ENCODE measurements at places on chromosomes 4 and X.

DNA sequence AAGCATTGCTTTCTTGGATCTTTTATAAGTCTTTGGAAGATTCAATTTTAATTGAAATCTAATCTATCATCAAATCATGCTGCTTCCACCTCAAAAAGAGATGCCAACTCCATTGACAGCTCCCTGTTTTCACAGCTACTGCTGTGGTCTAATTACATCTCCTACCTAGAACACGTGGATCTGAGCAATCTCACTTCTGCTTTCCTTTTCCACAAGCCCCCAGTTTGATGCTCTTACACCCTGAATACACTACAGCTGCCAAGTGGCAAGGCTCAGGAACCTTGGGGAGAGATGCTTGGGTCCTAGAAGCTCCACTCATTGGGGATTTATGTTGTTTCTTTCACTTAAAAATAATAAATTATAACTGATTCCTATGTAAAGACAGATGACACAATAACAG, 172.0 kb downstream of the CFAP299 start:
- DNase-seq = no peak

GRCh38 chr4:127975121-127975770, 10.0 kb downstream of the ABHD18 start:
- DNase-seq = peak; percentile 2

DNA sequence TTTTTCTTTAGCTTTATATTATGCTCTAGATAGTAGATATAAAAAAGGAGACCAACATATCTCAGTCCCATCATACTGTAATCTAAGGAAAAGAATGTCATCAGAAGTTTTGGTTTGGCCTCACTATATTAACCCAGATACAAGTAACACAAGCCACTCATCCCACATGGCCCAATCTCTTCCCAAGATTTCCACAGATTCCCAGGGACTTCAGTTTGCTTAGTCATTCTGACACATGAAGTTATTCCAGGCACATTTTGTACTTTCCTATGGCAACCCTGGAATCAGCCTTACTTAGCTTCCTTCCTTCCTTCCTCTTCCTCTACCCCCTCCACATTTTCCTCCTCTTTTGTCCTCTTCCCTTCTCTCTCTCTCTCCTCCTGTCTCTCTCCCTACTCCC, 21.7 kb upstream of the DCLK2 start:
- DNase-seq = peak; percentile 28

DNA sequence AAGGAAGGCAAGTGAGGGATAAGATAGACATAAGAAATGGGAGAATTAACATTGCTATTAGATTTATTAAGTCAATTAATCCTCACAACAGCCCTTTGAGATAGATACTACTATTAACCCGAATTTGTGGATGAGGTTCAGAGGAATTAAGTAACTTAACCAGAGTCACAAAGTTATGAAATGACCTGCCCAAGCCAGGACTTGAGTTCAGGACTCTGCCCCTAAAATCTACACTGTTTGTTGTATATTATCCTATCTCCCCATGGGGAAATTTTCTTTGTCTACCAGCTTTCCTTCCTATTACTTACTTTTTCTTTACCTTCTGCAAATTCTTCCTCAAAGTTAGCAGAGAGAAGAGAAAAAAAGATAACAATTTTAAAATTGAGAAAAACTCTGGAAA, 33.4 kb upstream of the UBQLN2 start:
- no peak for DNase-seq

- DNase-seq = no peak
Observed at GRCh38 chrX:71627588-71628404, 9.5 kb upstream of the CXCR3 start.

DNA sequence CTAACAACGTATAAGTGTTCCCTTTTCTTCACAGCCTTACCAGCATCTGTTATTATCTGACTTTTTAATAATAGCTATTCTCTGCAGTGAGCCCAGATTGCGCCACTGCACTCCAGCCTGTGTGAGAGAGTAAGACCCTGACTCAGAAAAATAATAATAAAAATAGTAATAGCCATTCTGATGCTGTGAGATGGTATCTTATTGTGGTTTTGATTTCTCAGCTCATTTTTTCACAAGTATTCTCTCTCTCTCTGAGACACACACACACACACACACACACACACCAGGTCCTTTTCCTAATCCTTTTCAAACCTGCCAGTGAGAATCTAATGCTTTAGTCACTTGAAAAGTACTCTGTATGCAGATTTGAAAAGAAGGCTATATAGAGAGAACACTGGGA, 89.8 kb downstream of the CHIC2 start:
- peak; percentile 16 for DNase-seq

DNA sequence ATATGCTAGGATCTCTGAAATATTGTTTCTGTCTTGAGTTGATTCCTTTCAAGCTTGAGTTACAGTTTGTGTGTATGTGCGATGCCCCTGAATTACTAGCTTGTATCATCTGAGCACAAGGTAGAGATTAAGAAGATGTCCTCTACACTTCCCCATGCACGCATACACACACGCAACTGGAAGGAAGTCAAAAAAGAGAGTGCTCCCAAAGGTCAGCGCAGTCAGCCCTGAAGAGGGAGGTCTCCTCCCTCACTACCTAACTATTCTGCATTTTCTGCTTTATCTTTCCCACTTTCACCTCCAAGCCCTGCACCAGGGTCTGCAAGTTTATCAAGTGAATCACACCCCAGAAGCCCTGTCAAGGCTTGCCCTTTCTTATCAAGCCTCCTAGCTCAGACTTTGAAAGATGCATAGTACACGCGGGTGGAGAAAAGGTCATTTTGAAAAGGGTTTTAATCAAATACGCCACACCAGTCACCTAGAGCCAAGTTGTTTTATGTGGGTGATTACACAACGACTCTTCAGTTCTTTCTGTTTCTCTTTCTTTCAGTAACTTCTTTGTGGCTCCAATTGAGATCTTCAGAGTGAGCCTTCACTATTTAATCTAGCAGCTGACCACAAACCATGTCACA, 127.7 kb downstream of the ASB9 start:
- DNase-seq = no peak

- no peak for DNase-seq
Observed at GRCh38 chr4:37524267-37524666, 161.9 kb downstream of the RELL1 start.

- DNase-seq = no peak
Observed at GRCh38 chr4:35771571-35771970, 472.7 kb downstream of the ARAP2 start.

DNA sequence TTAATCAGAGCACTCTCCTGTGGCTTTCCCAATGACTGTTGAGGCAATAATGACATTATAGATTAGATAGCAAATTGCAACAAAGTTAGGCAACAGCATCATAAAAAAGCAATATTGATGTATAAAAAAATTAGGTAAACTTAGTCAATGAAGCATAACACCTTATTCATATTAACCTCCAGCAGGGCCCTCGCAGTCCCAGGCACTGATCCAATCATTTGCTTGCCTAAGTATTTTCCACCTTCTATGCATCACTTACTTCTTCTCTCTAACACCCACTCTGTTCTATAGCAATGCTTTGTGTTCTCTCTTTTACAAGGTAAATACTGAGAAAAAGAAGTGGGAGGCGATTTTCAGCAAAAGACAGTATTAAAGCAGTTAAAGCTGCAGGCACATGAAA, 833.5 kb upstream of the ADGRL3 start:
- no peak for DNase-seq

DNA sequence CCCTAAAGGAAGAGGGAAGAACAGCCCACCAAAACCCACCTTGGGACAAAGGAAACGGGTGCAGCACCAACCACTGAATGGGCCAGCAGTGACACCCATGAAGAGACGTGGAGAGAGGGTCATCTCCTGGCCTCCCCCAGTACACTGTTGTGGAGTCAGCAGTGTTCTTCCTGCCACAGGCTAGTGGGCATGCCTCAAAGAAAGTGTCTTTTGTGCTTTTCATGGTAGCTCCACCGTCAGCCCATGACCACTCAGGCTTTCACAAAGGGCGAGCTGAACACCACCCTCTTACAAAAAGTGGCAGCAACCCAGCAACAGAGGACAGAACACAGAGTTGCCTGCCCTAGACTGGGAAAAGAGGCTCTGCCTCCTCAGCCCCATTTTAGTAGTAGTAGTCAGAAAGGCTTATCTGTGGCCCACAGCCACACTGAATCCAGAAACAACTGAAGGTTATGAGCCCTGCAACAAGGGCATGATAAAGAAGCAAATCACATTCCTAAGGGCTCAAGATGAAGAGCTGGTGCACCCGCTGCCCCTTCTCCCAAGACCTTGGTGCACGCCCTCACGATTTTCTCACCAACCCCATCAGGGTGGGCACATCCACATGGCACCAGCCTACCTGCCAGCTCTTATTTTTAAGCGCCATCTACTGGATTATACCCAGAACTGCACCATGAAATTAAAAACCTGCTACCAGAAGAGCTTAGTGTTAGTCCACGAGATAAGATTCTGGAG, 53.1 kb downstream of the RAB28 start:
- DNase-seq = no peak

GRCh38 chrX:99909946-99910345, 500.1 kb downstream of the PCDH19 start:
- DNase-seq = no peak

GRCh38 chr4:187451776-187452175, 543.8 kb upstream of the ZFP42 start:
- DNase-seq = no peak

GRCh38 chr4:24730256-24731001, 64.9 kb upstream of the SOD3 start:
- DNase-seq = peak; percentile 19

GRCh38 chr4:28545986-28546385, 1685.3 kb downstream of the STIM2 start:
- no peak for DNase-seq

DNA sequence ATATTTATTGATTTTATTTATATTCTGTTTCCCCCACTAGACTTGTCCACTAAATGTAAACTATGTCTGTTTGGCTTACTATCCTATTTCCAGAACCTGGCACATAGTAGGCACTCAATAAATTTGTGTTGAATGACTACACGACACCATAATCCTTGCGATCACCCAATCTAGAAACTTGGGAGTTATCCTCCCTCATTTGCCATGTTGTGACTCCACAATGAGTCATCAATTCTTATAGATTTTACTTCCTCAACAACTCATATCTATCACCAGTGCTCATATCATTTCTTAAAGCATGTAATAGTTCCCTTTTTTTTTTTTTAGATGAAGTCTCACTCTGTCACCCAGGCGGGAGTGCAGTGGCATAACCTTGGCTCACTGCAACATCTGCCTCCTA, 39.9 kb upstream of the VAMP7 start:
- no peak for DNase-seq

DNA sequence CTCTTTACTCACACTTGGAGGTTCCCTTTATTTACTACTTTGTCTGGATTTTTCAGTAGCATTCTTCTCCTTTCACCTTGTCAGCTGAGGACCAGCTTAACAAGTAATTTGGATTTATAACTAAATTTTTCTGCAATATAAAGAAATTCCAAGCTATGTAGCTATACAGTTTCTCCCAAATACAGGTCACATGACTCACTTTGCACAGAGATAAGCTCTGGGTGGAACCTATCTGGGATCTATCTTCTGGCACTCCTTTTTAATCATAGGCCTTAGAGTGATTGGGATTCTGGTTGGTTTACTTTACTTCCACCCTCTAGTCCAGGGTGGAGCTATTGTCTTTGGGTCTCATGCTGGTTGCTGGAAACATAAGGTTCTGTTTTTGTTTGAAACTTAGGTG, 34.9 kb upstream of the STK26 start:
- no peak for DNase-seq

- DNase-seq = no peak
Observed at GRCh38 chrX:87006561-87006960, 511.0 kb upstream of the KLHL4 start.

- no peak for DNase-seq
Observed at GRCh38 chr4:52889354-52889753, 27.2 kb downstream of the RASL11B start.

GRCh38 chr4:77022560-77023179, 53.1 kb downstream of the CCNI start:
- peak; percentile 88 for DNase-seq

DNA sequence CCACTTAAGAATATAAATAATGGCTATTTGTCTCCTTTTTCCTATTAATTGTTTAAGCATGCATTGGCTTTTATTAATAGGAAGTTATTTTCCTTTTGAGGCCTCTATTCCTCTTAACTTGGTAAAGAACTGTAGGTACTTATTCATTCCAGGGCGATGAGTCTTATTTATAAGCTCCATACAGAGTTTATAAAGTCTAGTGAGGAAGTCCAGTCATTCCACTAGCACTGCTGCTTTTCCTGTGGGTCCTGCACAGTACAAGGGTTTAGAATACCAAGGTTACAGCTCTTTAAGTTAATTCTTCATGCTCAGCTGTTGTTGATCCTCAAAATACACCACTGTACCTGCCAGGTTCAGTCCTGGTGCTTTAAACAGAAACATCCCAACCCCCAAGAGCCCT, 28.5 kb upstream of the WNK3 start:
- peak; percentile 0 for DNase-seq

DNA sequence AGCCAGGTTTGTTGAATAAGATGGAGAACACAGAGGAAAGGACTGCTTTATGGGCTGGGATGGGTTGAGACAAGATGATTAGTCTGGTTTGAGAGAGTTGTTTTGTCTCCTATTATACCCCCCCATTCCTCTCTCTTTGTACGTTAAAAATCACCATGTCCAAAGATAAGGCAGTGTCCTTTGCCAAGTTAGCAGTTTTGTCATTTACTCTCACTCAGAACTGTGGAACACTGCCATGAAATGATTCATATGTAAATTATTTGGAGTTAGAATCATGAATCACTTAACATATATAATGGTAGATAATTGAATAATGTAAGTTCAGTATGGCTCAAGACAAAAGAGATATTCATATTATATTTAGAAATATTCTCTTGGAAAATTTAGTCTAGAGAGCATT, 151.3 kb downstream of the DCLK2 start:
- DNase-seq = peak; percentile 86

DNA sequence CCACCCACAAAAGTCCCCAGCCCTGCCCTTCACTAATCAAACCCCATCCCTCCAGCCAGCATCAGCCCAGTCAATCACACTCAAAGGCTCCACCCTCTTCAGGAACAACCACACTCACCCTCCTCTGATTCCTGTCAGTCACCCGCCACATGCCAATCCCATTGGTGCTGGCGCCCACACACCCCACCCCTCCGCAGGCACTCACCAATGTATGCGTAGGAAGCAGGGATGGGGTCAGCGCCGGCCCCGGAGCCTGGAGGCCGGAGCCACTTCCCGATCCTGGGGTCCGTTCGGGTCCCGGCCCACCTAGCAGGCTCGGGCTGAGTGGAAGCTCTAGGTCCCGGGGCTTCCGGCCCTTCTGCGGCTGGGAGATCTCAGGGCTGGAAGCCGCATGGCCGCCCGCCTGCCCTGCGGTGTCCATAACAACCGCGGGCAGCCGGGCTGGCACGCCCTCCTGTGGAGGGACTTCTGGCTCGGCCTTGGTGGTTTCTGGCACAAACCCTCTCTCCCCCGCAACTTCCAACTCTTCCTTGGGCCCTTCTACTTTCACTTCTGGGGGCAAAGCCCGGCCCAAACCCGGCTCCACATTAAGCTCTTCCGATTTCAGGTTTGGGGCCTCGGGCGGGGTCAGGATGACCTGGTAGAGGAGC, 7.9 kb upstream of the CFP start:
- DNase-seq = no peak

- DNase-seq = no peak
Observed at GRCh38 chrX:66015900-66016689, 23.8 kb downstream of the VSIG4 start.
